ENCODE measurements at places on chromosomes 6 and 20. TPM values are rescaled to one million over a fixed set of nuclear protein-coding genes. Genes with fewer than 3 reads are reported as not detected.

DNA sequence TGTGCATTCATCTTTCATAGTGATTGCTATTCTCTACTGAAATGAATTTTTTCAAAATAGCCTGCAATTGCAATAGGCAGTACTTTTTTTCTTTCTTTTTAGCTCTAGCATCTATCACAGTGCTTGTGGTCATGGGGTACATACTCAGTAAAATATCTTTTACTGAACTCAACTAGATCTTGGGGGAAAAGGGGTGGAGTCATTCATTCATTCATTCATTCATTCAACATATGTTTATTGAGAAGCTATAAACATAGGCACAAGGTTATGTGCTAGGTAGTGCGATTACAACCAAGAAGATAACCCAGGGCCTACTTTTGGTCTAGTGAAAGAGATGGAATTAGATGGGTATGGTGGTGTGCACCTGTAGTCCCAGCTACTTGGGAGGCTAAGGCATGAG, 1.4 kb upstream of the CDKAL1 start:
- H3K27me3 ChIP-seq, result no peaks in the 10 kb centered on the region
- H3K27ac ChIP-seq, result no peak overlapping the region
- DNase-seq, result no peak
- H3K4me1 ChIP-seq, result peaks cover 9% of the 10 kb centered on the region
- no peaks in the 10 kb centered on the region for H3K36me3 ChIP-seq

DNA sequence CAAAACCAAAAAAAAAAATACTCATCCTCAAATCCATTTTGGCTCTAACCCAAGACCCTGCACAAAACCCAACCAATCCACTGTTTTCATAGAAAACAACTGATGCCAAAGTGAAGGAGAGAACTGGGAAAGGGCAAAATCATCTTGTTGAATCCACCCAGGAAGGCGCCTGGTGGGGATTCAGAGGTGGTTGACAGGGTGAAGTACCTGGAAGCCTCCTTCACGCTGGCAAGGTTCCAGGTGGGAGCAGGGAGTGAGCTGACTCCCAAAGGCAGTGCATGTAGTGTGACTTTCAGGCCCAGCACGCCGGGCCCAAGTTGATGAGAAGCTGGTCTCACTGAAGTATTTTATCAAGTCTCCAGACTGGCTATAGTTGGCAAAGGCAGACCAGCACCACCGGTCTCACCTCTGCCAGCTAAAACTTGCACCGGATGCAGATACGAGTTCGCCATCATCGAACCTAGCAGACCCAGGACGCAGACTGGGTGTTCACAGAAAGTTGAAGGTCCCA, 16.5 kb downstream of the PPP1R10 start:
- DNase-seq, result no peak
- H3K27me3 ChIP-seq, result no peaks in the 10 kb centered on the region
- H3K4me1 ChIP-seq, result no peaks in the 10 kb centered on the region
- H3K4me3 ChIP-seq, result no peak overlapping the region

Gene ADGB
- not detected for total RNA-seq

DNA sequence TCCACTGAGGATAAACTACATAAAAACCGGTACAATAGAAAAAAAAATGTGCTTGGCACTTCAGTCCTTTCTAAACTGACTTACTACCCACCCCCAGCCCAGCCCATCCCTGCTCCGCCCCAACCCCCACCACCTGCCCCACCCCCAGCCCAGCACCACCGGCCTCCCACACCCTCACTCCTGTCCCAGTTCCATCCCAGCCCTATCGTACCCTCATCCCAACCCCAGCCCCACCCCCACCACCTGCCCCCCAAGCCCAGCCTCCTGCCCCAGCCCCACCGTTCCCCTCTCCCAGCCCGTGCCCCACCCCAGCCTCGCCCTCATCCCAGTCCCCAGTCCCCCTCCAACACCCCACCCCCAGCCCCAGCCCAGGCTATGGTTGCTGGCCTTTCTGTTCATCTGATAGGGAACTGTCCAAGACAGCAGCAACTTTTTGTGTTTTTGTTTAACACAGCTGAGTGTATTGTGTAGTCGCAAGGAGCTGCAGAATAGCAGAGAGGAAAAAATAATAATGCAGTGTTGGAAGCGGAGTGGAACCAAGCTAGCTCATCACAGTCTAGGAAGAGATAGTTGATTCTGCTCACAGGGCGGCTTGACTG, 61.9 kb downstream of the SASH1 start:
- no peak overlapping the region for H3K4me3 ChIP-seq
- H3K36me3 ChIP-seq, result no peaks in the 10 kb centered on the region
- H3K4me1 ChIP-seq, result peaks cover 10% of the 10 kb centered on the region
- no peak for DNase-seq
- no peaks in the 10 kb centered on the region for H3K27me3 ChIP-seq
- no peak overlapping the region for H3K27ac ChIP-seq

Gene ZNF391
- 5.4 TPM for total RNA-seq

GRCh38 chr6:126143761-126144251, 157.5 kb downstream of the TRMT11 start:
- H3K4me1 ChIP-seq, result no peaks in the 10 kb centered on the region
- no peak overlapping the region for H3K27ac ChIP-seq
- H3K4me3 ChIP-seq, result no peak overlapping the region
- no peaks in the 10 kb centered on the region for H3K36me3 ChIP-seq

Gene PRL
- total RNA-seq, result not detected

DNA sequence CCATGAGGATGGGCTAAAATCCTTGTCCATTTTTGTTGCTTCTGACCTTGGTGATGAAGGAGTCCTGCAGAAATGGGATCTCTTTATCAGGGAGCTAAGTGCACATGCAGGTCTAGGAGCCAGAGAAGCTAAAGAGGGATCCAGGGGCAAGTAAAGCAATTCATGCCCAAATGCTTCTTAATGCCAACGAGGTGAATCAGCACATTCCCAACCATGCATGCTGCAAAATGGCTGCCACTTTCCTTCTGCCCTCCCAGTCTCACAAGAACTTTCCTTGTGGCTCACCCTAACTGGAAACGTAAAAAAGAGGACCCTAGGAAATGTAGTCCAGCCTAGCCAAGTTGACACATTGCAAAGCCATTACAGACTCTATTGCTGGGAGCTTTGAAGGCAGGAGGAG, 298.4 kb downstream of the MAFB start:
- H3K27me3 ChIP-seq, result no peaks in the 10 kb centered on the region
- H3K27ac ChIP-seq, result no peak overlapping the region
- H3K4me1 ChIP-seq, result no peaks in the 10 kb centered on the region
- no peak for DNase-seq
- H3K4me3 ChIP-seq, result no peak overlapping the region
- no peaks in the 10 kb centered on the region for H3K36me3 ChIP-seq

DNA sequence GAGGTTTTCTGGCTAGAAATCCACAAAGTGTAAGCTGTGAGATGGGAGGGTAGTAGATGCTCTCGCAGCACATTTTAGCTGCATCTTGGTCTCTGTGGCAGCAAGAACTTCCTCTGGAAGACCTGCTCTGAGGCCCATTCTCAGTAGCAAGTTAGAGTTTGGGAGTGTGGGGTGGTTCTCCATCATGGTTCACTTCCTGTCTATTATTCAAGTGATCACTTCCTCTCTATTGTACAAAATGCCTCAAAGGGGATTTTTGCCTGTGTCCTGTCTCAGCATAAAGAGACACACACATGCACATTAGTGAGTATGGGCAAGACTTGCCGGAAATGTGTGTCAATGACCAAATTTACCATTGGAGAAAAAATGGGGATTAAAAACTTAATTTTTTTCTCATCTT, 42.5 kb downstream of the LYRM2 start:
- H3K27ac ChIP-seq, result no peak overlapping the region
- H3K36me3 ChIP-seq, result no peaks in the 10 kb centered on the region
- no peak overlapping the region for H3K4me3 ChIP-seq
- no peaks in the 10 kb centered on the region for H3K4me1 ChIP-seq
- DNase-seq, result no peak

- H3K4me1 ChIP-seq, result no peaks in the 10 kb centered on the region
- H3K36me3 ChIP-seq, result no peaks in the 10 kb centered on the region
- H3K27me3 ChIP-seq, result no peaks in the 10 kb centered on the region
- H3K4me3 ChIP-seq, result no peak overlapping the region
- DNase-seq, result no peak
Observed at GRCh38 chr20:698276-698675, 22.7 kb upstream of the SCRT2 start.

DNA sequence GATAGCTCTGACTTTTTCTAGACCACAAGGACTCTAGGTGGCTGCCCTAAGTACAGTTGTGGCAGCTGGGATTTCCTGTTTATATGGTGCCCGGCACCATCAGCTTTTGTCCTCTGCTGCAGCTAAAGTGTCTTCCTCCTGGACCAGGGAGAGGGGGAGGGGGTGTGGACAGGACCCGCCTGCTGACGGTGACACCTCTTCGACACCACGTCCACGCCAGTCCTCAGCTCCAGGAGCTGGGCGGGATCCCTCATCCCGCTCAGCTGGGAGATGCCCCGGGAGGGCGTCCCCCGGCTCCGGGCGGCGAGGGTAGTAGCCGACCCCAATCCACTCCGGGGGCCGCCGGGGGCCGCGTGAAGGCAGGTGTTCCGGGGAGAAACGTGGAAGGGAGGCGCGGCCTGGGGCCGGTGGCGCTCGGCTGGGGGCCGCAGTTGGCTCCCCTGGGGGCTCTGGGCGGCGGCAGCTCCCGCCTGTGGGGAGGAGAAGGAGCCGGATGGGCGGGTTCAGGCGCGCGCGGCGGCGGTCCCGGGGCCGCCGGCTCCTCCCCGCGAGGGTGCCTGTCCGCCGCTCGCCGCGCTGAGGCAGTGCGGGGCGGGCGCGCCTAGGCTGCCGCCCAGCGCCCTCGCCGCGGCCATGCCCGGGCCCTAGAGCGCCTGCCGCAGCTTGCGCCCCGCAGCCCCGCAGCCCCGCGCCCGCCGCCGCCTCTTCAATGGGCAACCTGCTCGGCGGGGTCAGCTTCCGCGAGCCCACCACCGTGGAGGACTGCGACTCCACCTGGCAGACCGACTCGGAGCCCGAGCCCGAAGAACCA, at the start of gene OGFRL1:
OGFRL1 (plus strand) TSS at position 584 of the 811 bp plus-strand sequence; CDS start at position 710, 126 bp downstream.
- H3K27ac ChIP-seq, result peak within 1 kb of the TSS; percentile 91
- H3K27me3 ChIP-seq, result no peaks in the 10 kb centered on the region
- no peaks in the 10 kb centered on the region for H3K36me3 ChIP-seq
- peak; percentile 94 for DNase-seq
- H3K4me1 ChIP-seq, result peaks cover 4% of the 10 kb centered on the region

Gene SGK2
- 42.9 TPM for total RNA-seq

Gene MEP1A
- total RNA-seq, result 0.09 TPM

DNA sequence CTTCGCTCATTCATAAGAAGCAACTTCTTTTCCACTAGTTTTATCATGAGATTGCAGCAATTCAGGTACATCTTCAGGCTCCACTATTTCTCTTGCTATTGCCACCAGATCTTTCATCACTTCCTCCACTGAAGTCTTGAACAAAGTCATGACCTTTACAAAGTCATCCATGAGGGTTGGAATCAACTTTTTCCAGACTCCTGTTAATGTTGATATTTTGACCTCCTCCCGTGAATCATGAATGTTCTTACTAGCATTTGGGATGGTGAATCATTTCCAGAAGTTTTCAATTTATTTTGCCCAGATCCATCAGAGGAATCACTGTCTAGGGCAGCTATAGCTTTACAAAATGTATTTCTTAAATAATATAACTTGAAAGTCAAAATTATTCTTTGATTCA, 1.5 kb downstream of the CENPQ start:
- no peaks in the 10 kb centered on the region for H3K4me1 ChIP-seq
- H3K4me3 ChIP-seq, result no peak overlapping the region
- no peak for DNase-seq
- no peaks in the 10 kb centered on the region for H3K36me3 ChIP-seq

DNA sequence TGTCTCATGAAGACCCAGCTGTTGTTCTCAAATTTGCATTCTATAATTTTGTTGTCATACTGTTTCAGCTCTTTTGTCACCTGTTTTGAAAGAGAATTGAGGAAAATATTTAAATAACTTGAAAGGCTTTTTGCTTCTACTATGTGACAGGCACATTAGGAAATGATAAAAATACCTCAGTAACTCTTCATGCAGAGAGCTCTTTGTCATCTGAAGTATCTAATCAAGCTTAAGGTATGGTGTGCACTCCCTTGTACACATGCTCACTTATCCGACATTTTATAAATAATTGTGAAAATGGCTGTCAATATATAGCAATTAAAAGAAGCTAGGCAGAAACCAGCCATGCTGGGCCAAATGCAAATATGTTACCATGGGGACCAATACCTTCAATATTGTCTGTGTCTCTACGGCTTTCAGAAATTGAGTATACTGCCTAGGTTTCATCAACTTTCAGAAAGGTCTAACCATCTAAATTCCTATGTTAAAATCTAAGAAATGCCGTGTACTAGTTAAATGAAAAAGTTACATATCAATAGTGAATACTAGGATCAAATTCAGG, 349.0 kb downstream of the RNGTT start:
- no peaks in the 10 kb centered on the region for H3K27me3 ChIP-seq
- no peaks in the 10 kb centered on the region for H3K36me3 ChIP-seq
- no peak overlapping the region for H3K27ac ChIP-seq
- no peak for DNase-seq

Gene LGSN
- total RNA-seq, result 0.19 TPM

GRCh38 chr20:58584051-58584824, 66.8 kb upstream of the STX16 start:
- no peaks in the 10 kb centered on the region for H3K4me1 ChIP-seq
- H3K27ac ChIP-seq, result no peak overlapping the region

DNA sequence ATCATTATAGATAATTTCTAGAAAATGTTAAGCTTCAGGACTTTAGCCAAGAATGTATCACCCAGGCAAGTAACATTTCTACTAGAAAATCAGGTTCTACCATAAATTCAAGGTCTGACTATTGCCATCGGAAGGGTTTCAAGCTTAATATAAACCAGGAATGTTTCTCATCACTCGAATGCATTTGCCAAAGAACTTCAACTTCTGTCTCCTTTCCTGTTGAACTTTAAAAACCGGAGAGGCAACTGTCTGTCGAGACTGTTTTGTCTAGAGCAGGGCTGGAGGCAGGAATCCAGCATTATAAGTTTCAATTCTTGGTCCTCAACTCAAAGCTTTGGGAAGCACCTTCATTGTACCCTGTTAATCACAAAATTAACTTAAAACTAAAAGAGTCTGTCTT, 264.7 kb downstream of the ZNF217 start:
- no peaks in the 10 kb centered on the region for H3K27me3 ChIP-seq
- H3K4me1 ChIP-seq, result peaks cover 6% of the 10 kb centered on the region
- no peaks in the 10 kb centered on the region for H3K36me3 ChIP-seq
- H3K27ac ChIP-seq, result no peak overlapping the region

DNA sequence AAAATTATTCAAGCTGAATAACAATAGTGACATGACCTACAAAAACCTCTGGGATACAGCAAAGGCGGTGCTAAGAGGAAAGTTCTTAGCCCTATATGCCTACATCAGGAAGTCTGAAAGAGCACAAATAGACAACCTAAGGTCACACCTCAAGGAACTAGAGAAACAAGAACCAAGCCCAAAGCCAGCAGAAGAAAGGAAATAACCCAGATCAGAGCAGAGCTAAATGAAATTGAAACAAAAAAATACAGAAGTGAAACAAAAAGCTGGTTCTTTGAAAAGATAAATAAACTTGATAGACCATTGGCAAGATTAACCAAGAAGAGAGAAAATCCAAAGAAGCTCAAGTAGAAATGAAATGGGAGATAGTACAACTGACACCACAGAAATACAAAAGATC, 47.6 kb upstream of the NOTCH4 start:
- no peak for DNase-seq
- no peaks in the 10 kb centered on the region for H3K36me3 ChIP-seq
- no peaks in the 10 kb centered on the region for H3K4me1 ChIP-seq

Data from kidney (tissue), 22 donors.